ENCODE measurements at places on chromosomes 5 and 9. TPM values are rescaled to one million over a fixed set of nuclear protein-coding genes. Genes with fewer than 3 reads are reported as not detected.

The C9orf153 gene
- total RNA-seq: 0.12 TPM

The EPB41L4A gene
- 35.1 TPM for total RNA-seq

The LCN15 gene
- total RNA-seq: not detected

The PAEP gene
- total RNA-seq: not detected

The EMB gene
- total RNA-seq: 5.7 TPM

The PROB1 gene
- total RNA-seq: 1.9 TPM

The CREB3 gene
- 15.1 TPM for total RNA-seq

The PDE6A gene
- total RNA-seq: 0.48 TPM

The PCDHGB1 gene
- 0.92 TPM for total RNA-seq

The ANKDD1B gene
- 0.28 TPM for total RNA-seq

The PCAT7 gene
- not detected for total RNA-seq

The TAF1L gene
- total RNA-seq: not detected

The CCDC192 gene
- not detected for total RNA-seq

The FAM163B gene
- not detected for total RNA-seq

The NEUROG1 gene
- not detected for total RNA-seq

The PTBP3 gene
- total RNA-seq: 165 TPM

The NOXA1 gene
- total RNA-seq: 5.5 TPM

The GFI1B gene
- total RNA-seq: not detected

The RNF145 gene
- total RNA-seq: 111 TPM

The SOX30 gene
- total RNA-seq: not detected

The ADGRV1 gene
- 3.7 TPM for total RNA-seq

The QSOX2 gene
- 3.0 TPM for total RNA-seq

The TPM2 gene
- 31.2 TPM for total RNA-seq

The ALDOB gene
- 0.08 TPM for total RNA-seq

The FBP1 gene
- 1.2 TPM for total RNA-seq

The MOB3B gene
- total RNA-seq: 3.7 TPM

The OR5C1 gene
- total RNA-seq: not detected

The MSMP gene
- total RNA-seq: not detected

The NSA2 gene
- 39.6 TPM for total RNA-seq

The GFPT2 gene
- 1.1 TPM for total RNA-seq

The PHF2 gene
- 12.1 TPM for total RNA-seq

The ECSCR gene
- total RNA-seq: 5.0 TPM

The HNRNPK gene
- total RNA-seq: 349 TPM

The ANKRD34B gene
- not detected for total RNA-seq

The TICAM2 gene
- total RNA-seq: 1.2 TPM

The MARVELD2 gene
- 25.7 TPM for total RNA-seq

The MEGF10 gene
- 0.12 TPM for total RNA-seq

The ECM2 gene
- total RNA-seq: 0.56 TPM

The LIFR gene
- 6.9 TPM for total RNA-seq

The TBC1D9B gene
- 66.3 TPM for total RNA-seq

The ANKRD18A gene
- 3.0 TPM for total RNA-seq

The CDH6 gene
- 0.60 TPM for total RNA-seq

The P4HA2 gene
- total RNA-seq: 19.0 TPM

The FGF18 gene
- total RNA-seq: 0.08 TPM

The NR2F1-AS1 gene
- 0.84 TPM for total RNA-seq

The CYLC2 gene
- total RNA-seq: not detected

The PCDHA5 gene
- 0.08 TPM for total RNA-seq

The ZNF300 gene
- 3.5 TPM for total RNA-seq

The PCA3 gene
- total RNA-seq: not detected

The IFNA2 gene
- total RNA-seq: not detected

The SLCO6A1 gene
- not detected for total RNA-seq

The SETD9 gene
- 7.8 TPM for total RNA-seq

The CRB2 gene
- total RNA-seq: not detected

The FGF10 gene
- 0.20 TPM for total RNA-seq

The FBLL1 gene
- not detected for total RNA-seq

The SV2C gene
- total RNA-seq: 0.12 TPM

The SNCAIP gene
- 2.3 TPM for total RNA-seq

The SLC46A2 gene
- 0.44 TPM for total RNA-seq

The FGF1 gene
- 0.88 TPM for total RNA-seq
